Left lobe of liver (tissue), 2 donors: ENCODE measurements at places on chromosomes 3 and 15. TPM values are rescaled to one million over a fixed set of nuclear protein-coding genes. Genes with fewer than 3 reads are reported as not detected.

Gene WDR93
- not detected for total RNA-seq

Gene ATP8B4
- total RNA-seq: 6.8 TPM

Gene CCR1
- total RNA-seq: 2.3 TPM

Gene RARB
- total RNA-seq: 2.2 TPM

Gene PLA2G4E
- not detected for total RNA-seq

Gene TMEM45A
- 62.7 TPM for total RNA-seq

Gene ACTRT3
- total RNA-seq: 1.6 TPM

Gene SEMA3G
- total RNA-seq: 0.93 TPM

Gene SELENOS
- total RNA-seq: 33.9 TPM

Gene LRRIQ4
- total RNA-seq: not detected

Gene ITIH1
- total RNA-seq: 1,331 TPM

Gene DISP2
- total RNA-seq: 0.25 TPM

Gene PAQR9
- 11.5 TPM for total RNA-seq

Gene NEK11
- total RNA-seq: 0.48 TPM

Gene GOLGA6L7
- total RNA-seq: not detected

Gene LTK
- total RNA-seq: 2.3 TPM

Gene MORC1
- 0.10 TPM for total RNA-seq

Gene ZNF662
- total RNA-seq: 3.0 TPM

Gene NR1I2
- 206 TPM for total RNA-seq

Gene LRRC31
- 1.7 TPM for total RNA-seq

Gene PIGBOS1
- total RNA-seq: 7.0 TPM

Gene ILDR1
- total RNA-seq: 0.15 TPM

Gene UROC1
- 112 TPM for total RNA-seq

Gene ZPLD1
- not detected for total RNA-seq

Gene SV2B
- 0.60 TPM for total RNA-seq

Gene CGNL1
- total RNA-seq: 42.9 TPM

Gene ARL13B
- 4.2 TPM for total RNA-seq

Gene SLC12A8
- total RNA-seq: 24.2 TPM

Gene CORO2B
- 0.35 TPM for total RNA-seq

Gene FOXB1
- not detected for total RNA-seq

Gene P2RY14
- total RNA-seq: not detected

Gene BFSP2
- total RNA-seq: not detected

Gene GOLGA6D
- total RNA-seq: 0.45 TPM

Gene OR4F15
- not detected for total RNA-seq

Gene MESP2
- total RNA-seq: 0.15 TPM

Gene AGBL1
- total RNA-seq: not detected

Gene ZNF619
- 6.1 TPM for total RNA-seq

Gene PEX5L
- not detected for total RNA-seq

Gene PIGX
- 7.2 TPM for total RNA-seq

Gene LMOD3
- total RNA-seq: not detected
